ENCODE measurements at places on chromosomes 3 and 15. TPM values are rescaled to one million over a fixed set of nuclear protein-coding genes. Genes with fewer than 3 reads are reported as not detected.

Gene AMOTL2
- 76.2 TPM for total RNA-seq

Gene MESP2
- not detected for total RNA-seq

Gene RNF123
- total RNA-seq: 52.8 TPM

Gene GOLGA6L24
- not detected for total RNA-seq

Gene GPR149
- not detected for total RNA-seq

Gene RBMS3
- total RNA-seq: 79.3 TPM

Gene PTX3
- 2.1 TPM for total RNA-seq

Gene MTFMT
- total RNA-seq: 19.8 TPM

Gene GOLGA8K
- total RNA-seq: 1.9 TPM

Gene MORC1
- not detected for total RNA-seq

Gene DNAH1
- 16.6 TPM for total RNA-seq

Gene SEMA3F
- 132 TPM for total RNA-seq

Gene BSN
- 2.4 TPM for total RNA-seq

Gene VPS18
- total RNA-seq: 30.0 TPM

Gene SLC27A2
- 8.1 TPM for total RNA-seq

Gene IL12A
- 1.1 TPM for total RNA-seq

Gene P3H2
- 13.9 TPM for total RNA-seq

Gene GOLGA6L10
- total RNA-seq: 4.3 TPM

Gene GHSR
- total RNA-seq: not detected

Gene PRRT3
- 3.5 TPM for total RNA-seq

Gene SEMA5B
- 2.3 TPM for total RNA-seq

Gene KCNMB3
- total RNA-seq: 5.9 TPM

Gene BLM
- total RNA-seq: 3.7 TPM

Gene LHFPL4
- not detected for total RNA-seq

Gene CAPN3
- 18.9 TPM for total RNA-seq

Gene ZFYVE19
- 26.0 TPM for total RNA-seq

Gene SACM1L
- total RNA-seq: 62.5 TPM

Gene VGLL3
- total RNA-seq: 51.7 TPM

Gene KBTBD13
- total RNA-seq: 0.18 TPM

Gene THSD4
- total RNA-seq: 57.9 TPM

Gene ACOX2
- total RNA-seq: 12.8 TPM

Gene USF3
- total RNA-seq: 19.3 TPM

Gene SERINC4
- 0.34 TPM for total RNA-seq

Gene ROBO2
- 0.39 TPM for total RNA-seq

Gene GNAT1
- not detected for total RNA-seq
